Cortex of kidney (tissue), 1 donor: ENCODE measurements at places on chromosomes 2 and 18.

DNA sequence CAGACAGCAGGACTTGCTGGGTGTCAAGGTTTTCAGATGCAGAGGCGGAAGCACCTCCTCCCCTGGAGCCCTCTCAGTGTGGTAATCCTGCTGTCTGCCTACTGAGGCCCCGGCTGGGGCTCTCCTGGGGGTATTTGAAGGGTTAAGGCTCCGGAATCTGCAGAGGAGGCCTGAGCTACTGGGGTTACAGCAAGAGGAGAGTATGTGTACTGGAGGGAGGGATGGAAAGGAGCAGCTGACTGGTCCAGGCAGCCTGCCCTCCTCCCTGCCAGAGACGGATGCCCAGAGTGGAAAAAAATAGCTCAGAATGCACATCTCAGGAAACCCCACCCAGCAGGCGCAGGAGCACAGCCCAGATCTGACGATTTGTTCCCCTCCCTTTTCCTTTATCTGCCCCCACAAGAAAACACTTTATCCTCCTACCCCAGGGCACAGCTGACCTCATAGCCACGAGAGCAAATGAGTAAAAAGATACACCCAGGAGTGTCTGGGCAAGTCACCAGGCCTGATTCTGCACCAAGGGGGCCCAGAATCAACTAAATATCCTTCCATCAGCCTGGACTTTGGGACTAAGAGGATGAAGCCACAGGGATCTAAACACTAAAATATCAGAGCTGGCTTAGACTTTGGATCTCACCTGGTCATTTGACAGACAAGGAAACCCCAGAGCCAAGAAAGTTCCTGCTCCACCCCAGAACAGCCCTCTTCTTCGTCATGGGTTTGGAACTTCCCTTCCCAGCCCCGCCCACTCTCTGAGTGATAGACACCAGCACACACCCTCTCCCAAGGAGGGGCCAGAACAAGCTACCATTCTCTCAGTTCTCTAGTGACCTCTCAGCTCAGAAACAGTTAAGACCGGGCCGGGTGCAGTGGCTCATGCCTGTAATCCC is 5.5 kb downstream of the TMBIM1 start:
- no peak for DNase-seq

GRCh38 chr18:7775128-7775527 is 208.0 kb downstream of the PTPRM start:
- no peak for DNase-seq

DNA sequence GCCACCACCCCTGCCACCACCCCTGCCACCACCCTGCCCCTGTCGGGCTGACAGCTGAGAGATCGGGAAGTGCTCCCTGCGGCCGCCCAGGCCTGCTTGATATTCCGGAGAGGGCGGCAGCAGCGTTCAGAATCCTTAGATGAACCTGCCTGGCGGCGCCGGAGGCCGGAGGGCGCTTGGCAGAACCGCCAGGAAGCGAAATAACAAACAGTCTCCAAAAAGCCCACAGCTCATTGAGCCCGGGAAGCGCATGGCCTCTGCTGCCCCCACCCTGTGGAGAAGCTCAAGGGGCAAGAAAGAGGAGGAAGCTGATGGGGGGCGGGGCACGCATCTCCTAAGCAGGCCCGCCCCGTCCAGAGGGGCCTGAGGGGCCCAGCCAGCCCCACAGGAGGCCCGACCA is 92.2 kb upstream of the MBOAT2 start:
- no peak for DNase-seq

DNA sequence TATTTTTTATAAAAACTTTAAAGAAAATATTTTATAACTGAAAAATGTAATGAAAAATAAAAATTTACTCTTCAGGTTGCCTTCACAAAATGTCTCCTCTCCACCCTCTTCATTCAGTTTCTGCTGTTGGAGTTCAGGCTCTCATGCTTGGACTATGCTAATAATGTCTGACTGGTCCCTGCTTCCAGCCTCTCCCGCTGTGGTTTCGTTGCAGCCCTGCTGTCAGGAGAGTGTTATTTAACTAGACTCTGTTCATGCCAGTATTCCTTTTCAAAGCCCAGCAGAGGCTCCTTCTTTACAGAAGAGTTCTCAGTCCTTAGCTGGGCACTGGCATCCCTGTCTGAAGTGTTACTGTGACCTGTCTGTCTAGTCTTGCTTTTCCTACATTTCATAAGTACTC is 40.4 kb downstream of the CLIP4 start:
- no peak for DNase-seq

- no peak for DNase-seq
These were observed 62.1 kb downstream of the C18orf63 start for GRCh38 chr18:74377776-74378175.

- no peak for DNase-seq
These were observed 53.8 kb downstream of the MARCHF4 start for GRCh38 chr2:216318521-216318874.

GRCh38 chr2:176104316-176105077 is 2.6 kb upstream of the HOXD11 start:
- no peak for DNase-seq

DNA sequence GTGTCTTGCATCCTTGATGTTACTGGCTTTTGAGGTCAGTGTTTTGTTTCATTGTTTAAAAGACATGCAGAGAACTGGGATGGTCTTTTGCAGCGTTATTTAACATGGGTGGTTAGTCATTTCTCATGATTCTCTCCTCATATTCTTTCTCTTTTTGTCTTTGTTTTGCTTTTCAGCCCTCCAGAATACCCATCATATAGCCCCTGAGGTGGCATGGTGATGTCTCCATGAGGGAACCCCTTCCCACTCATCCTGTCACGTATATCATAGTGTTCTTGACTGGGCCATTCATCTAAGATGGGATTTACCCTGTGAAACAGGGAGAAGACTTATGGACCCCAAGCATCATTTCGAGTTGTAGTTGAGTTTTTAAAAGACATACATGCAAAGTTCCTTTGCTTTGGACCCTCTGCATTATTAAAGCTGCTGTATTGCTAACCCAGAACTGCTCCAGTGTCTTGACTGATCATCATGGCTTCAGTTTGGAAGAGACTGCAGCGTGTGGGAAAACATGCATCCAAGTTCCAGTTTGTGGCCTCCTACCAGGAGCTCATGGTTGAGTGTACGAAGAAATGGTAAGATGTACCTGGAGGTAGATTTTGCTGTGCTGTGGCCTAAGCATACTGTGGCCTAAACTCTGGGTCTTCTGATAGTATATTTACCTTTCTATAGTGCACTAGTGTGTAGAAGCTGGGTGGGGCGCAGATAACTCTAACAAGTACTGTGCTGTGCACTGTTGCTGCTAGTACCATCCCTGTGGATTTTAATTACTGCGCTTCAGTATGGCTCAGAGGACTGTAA is 1.4 kb downstream of the EHBP1 start:
- no peak for DNase-seq

DNA sequence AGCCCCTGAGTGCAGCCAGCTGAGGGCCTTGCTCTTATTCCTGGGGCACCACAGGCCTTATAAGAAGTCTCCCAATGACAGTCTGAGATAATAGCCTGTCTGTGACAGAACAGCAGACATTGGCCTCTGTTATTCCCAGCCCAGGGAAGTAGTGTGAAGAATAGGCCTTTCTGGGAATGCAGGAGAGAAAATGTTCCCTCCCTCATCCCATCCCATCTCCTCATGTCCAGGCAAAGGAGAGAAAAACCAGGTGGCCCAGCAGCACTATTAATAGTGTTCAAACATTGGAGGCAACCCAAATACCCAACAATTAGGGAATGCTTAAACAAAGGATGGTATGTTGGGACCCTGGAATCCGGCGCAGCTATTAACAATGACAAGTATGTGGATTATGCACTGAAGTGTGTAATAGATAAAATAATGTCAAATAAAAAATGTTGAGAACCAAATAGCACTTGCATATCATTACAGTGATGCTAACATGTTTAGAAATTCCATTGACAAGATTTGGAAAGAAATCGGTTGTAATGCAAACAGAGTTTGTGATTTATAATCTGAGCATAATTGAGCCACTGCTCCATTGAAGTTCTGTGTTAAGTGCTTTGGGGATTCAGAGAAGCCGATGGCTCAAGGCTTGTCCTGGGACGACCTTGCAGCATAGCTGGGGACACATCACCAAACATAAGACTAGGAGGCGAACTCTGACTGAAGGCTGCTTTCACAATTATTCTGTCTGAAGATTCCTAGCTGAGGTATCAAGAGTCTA is 69.3 kb downstream of the LBH start:
- no peak for DNase-seq

DNA sequence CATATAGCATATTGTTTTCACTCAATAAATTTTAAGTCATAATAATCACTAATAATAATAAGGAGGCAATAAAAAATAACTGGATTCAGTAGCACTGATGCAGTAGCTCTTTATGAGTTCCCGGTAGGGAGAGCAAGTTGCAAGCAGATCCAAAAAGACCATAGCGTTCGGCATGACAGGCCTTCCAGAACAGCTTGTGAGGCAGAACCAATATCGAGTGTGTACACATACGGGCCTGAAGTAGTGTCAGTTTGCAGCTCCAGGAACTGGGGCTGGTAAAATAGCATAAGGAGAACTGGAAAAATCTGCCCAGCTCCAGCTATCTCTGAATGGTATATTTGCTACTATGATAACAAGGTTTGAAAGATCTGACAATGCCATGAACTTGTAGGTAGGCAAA is 1607.8 kb upstream of the PIK3C3 start:
- DNase-seq: no peak

DNA sequence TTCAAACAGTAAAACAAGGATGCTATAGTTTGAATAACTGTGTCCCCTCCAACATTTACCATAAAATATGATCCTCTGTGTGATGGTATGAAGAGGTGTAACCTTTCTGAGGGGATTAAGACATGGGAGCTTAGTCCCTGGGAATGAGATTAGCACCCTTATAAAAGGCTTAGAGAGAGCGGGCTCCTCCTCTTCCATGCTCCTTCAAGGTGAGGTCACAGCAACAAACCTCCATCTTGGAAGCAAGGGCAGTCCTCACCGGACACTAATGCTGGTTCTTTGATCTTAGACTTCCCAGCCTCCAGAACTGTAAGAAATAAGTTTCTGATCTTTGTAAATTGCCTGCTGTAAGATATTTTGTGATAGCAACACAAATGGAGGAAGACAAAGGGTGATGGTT is 700.3 kb downstream of the TMEM182 start:
- no peak for DNase-seq

DNA sequence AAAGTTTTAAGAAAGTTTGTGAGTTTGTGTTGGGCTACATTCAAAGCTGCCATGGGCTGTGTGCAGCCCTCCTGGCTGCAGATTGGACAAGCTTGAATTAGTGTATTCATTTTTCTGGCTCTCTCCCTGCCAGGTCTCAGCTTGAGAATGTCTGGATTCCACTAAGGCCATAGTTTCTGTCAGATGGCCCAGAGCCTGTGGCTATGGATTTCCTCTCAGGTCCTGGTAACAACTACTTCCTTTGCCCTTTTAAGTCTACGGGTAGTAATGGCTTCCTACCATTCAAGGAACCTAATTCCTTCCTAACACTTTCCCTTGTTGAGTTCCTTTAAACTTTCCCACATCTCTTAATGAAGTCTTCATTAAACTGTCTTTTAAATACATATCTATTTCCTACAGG is 24.3 kb upstream of the PSMD14 start:
- no peak for DNase-seq

GRCh38 chr2:75053484-75054112 is 95.2 kb downstream of the POLE4 start:
- no peak for DNase-seq

- no peak for DNase-seq
These were observed 80.5 kb upstream of the KCNH7 start for GRCh38 chr2:162919111-162919510.

- DNase-seq: no peak
These were observed 101.3 kb downstream of the PTPRM start for GRCh38 chr18:7668392-7668791.

GRCh38 chr2:39858677-39859076 is 79.6 kb upstream of the THUMPD2 start:
- no peak for DNase-seq

DNA sequence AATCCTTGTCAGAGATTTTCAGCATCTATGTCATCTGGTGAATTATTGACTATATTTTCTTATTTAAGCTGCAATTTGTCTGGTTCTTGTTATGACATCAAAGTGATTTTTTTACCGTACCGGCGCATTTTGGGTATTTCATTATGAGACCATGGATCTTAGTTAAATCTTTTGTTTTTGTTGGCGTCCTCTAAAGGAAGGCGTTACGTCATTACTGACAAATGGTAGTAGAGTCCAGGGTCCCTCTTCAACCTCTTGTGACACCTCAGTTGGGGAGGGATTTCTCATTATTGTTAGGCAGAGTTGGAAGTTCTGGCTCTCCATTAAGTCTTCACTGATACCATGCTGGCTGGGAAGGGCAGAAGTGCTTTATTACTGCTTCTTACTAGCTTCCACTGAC is 175.8 kb upstream of the MMADHC start:
- DNase-seq: no peak

DNA sequence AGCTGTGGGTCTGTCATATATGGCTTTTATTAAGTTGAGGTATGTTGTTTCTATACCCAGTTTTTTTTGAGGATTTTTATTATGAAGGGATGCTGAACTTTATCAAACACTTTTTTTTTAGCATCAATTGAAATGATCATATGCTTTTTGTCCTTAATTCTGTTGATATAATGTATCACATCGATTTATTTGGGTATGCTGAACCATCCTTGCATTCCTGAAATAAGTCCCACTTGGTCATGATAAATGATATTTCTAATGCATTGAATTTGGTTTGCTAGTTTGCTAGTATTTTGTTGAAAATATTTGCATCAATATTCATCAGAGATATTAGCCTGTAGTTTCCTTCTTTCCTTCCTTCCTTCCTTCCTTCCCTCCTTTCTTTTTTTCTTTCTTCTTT is 22.5 kb upstream of the CWC22 start:
- no peak for DNase-seq

GRCh38 chr18:62205824-62206223 is 18.8 kb downstream of the RELCH start:
- DNase-seq: no peak

DNA sequence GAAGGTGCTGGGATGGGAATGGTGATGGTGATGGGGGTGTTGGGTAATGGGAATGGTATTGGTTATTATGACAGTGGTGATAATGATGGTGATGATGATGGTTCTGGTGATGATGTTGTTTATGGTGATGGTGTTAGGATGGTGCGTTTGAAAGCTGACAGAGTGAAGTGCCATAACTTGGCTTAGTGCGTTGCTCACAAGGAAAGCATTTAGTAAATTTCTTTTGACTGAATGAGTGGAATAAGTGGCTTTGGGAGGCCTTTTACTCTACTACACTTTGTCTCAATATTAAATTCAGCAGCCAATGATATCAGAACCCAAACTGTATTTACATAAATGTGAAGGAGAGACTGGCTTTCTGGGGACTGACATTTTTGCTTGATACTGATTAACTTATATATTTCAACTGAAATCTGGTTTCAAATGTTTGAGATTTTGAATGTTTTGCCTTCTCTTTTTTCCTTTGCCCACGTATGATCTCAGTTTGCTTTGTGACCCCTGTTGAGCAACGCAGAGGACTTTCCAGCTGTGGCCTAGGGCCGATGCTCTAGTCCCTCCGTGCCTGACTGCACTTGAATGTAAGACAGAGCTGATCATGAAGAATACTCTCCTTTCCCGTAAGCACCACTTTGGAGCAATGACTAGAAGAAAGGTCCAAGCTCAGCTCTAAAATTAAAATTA is 128.5 kb upstream of the SH3BP4 start:
- no peak for DNase-seq
